RCC 7860 (cell line): ENCODE measurements at places on chromosomes 6 and 20.

GRCh38 chr20:56776345-56776744 lies 147.2 kb downstream of the TFAP2C start:
- no peak for DNase-seq

- DNase-seq: no peak
Measured at GRCh38 chr6:105641504-105641903, 238.6 kb upstream of the PREP start.

DNA sequence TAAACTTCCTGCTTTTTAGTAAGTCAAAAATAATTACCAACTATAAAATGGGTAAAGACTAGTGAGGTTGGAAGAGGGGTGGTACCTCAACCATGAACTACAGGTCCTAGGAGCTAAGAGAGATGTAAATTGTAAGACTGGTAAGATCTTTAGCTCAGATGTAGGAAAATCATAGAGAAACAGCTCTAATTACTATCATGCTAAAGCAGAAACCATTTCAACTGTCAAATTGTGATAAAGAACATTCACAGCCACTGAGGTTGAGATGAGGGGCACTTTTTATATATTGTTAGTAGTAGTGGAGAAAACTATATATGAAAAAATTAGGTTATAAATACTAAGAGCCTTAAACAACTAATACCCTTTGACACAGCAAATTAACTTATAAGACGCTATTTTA lies 20.0 kb downstream of the CDK19 start:
- no peak for DNase-seq

DNA sequence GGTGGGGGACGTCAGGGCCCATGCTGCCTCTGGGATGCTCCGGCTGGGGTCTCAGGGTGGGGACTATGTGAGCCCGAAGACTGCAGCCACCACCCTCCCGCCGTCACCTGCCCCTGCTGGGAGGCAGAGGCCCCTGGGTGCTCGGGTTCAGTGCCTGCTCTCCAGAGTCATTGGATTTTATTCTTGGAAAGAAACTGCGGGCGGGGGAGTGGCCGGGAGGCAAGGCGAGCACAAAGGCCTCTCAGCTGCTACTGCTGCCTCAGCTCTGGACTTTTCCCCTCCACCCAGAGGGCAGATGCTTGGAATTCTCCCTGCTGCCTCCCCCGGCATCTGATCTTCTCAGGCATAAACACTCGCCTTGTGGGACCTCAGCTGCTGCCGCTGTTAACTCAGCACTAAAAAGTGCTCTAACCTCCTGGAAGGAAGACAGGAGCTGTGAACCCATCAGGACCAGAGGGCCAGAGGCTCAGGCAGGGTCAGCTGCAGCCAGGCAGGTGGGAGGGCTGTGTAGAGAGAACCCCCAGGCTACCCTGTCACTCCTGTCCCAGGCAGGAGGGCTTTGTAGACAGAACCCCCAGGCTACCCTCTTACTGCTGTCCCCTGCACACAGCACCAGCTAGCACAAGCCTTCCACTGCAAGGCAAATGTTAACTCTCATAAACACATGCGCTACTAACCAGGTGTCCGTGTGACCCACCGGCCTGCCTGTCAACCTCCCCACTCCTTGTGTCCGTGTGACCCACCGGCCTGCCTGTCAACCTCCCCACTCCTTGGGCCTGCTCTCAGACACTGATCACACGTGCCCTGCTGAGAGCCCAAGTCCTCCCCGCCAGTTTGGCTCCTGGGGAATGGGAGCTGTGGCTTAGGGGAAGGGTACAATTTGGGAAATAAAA lies 9.4 kb upstream of the FRMD1 start:
- DNase-seq: no peak

- DNase-seq: no peak
Measured at GRCh38 chr6:13288481-13288880, 39.9 kb downstream of the TBC1D7 start.

GRCh38 chr20:46688151-46689081 lies 828 bp downstream of the TP53RK start:
- DNase-seq: no peak

DNA sequence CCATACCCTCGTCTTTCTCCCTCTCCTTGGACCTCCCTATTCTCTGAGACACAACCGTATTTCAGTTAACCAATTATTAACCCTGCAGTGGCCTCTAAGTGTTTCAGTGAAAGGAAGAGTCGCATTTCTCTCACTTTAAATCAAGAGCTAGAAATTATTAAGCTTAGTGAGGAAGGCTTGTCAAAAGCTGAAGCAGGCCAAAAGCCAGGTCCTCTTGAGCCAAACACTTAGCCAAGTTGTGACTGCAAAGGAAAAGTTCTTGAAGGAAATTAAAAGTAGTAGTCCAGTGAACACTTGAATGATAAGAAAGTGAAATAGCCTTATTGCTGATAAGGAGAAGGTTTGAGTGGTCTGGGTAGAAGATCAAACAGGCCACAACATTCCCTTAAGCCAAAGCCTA lies 58.3 kb downstream of the SNX9 start:
- DNase-seq: no peak

- no peak for DNase-seq
Measured at GRCh38 chr6:105545228-105545920, 142.5 kb upstream of the PREP start.

DNA sequence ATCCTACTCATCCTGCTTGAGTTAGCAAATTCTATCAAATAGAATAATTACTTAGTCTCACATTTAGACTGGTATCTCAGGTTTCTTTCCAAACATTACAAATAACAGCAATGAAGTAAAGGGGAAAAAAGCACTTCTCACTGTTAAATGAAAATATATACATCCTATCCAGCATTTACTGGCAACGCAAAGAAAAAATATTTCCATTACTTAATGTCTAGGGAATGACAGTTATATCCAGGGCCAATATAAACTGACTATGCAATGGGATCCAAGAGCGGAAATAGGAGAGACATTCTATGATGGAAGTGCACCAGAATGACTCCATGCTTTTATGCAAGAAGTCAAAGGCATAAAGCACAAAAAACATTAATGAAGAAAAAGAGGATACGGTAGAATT lies 60.3 kb downstream of the ME1 start:
- DNase-seq: no peak

DNA sequence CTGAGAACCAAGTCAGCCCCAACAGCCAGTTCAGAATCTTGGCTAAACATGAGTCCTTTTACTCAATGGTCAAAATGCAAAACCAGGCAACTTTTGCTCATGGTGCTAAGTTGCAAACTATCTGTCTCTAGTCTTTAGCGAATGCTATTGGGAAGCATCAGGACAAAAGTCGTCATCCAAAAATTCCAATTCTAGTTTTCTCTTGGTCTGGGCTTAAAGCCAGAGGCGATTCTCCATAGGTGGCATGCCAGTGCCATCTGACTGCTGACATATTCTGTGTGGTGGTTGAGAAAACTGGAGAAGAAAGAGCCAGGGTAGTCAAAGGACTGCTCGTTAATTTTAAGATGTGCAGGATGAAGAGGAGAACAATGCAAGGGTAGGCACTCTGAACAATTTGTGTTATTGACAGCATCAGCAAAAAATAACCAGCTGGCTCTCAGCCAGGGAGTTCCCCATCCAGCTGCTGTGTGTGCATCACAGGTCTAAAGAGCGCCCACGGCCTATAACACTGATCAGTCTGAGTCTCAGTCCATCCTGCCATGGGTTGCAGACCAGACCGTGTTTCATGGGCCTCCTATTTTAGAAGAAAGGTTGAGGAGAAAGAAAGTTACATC lies 313.6 kb downstream of the ALDH8A1 start:
- DNase-seq: no peak

DNA sequence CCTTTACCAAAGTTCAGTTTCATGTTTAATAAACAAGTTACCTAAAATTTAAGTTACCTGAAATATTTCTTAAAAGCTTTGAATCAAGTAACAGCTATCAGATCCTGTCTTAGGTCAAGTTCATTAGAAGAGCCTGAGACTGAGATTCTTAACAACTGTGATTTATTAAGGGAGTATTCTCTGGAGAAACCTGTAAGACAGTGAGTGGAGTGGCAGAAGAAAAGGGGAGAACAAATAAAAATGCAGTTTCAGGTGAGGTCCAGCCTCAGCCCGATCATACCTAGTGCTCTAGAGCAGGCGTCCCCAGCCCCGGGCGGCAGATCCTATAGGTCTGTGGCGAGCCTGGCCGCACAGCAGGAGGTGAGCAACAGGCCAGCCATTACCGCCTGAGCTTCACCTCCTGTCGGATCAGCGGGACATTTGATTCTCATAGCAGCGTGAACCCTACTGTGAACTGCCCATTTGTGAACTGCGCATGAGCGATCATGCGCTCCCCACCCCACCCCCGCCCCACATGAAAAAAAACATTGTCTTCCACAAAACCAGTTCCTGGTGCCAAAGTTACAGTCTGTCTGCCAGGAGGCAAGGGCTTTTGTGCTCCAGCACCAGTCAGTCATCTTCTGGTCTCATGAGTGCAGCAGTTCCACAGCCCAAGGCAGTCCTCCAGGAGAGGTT lies 59.2 kb upstream of the ADGRB3 start:
- DNase-seq: peak; percentile 44

DNA sequence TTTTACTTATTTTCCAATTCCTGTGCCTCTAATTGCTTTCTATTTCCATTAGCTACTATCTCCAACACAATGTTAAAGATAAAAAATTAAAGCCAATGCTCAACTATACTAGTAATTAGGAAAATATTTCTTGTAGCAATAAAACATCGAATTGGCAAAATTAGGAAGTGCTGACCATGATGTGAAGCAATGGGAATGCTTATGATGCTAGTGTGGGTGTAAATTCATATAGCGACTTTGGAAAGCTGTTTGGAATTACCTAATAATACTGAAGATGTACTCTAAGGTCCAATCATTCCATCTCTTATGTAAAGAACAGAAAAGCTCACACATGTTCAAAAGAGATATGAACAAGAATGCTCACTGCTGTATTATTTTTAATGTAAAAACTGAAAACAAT lies 78.2 kb downstream of the UBE3D start:
- DNase-seq: no peak

- DNase-seq: no peak
Measured at GRCh38 chr6:6968731-6969552, 138.8 kb upstream of the RREB1 start.

- DNase-seq: no peak
Measured at GRCh38 chr20:12594410-12595088, 414.2 kb upstream of the SPTLC3 start.

DNA sequence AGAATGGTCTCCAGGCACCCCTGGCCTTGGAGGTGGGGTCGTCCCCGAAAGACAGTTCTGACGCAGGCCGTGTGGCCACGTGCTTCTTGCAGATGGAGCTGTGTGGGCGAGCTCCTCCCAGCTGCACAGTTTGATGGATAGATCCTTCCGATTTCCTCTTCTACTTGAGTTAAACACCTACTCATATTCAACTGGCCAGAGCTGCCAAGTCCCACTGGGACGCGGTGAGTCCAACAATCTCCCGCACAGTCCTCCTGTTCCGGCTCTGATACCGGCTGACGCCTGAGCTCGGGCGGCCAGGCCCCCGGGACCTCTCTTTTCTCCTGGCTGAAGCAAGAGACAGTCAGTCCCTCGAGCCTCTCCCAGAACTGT lies 57.9 kb upstream of the DACT2 start:
- DNase-seq: no peak

DNA sequence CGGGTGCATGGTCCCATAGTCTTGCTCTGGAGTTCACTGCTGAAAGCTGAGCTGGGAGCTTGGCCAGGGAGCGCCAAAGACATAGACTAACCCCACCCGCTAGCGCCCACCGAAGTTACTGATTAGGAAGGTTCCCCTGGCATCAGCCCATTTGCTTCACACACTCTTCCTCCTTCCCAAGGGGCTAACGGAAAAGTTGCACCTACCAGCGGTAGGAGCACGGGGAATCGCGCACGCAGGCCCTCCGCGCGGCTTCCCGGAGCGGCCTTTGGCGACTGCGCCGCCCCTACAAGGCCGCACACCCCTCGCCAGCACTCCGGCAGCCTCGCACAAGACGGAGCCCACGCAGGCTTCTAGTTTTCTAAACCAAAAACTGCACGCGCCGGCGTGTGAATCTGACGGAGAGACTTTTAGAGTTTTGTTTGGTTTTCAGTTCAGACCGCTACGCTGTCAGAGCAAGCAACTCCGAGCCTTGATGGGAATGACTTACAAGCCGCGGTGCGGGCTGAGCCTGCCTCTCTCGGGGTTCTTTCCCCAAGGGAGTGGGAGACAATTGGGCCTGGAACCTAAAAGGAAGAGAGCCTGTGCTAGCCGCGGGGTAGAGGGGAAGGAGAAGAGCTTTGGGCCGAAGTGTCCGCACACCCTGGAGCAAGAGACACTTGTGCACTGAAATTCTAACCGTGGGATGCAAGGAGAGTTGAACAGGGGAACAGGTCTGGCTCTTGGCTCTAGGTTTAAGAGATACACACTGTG lies 891 bp upstream of the POU3F2 start:
- DNase-seq: no peak

DNA sequence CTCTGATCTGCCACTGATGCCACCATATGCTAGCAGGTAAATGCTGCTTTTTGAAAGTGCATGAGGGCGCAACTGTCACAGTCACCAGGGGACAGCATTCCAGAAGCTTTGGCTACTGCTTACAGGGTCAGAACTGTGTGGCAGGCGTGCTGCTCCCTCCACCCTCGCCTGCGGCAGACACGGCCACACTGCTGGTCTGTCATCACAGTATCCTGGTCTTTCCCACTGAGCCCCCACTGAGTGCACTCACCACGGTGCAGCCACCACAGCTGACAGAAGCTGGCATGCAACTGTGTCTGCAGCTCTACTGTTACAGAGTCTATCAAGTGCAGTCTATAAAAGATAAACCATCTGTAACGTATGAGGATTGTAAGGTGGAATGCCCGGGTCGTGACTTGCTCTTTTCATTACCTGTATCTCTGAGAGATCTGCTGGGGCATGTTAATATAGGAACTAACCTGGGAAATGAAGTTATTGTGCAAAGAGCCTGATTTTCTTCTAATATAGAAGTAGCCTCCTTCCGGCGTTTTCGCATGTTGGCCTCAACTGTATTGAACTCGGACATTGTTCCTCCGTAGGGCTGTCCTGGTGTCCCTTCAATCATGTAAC lies 24.5 kb downstream of the GCLC start:
- no peak for DNase-seq

DNA sequence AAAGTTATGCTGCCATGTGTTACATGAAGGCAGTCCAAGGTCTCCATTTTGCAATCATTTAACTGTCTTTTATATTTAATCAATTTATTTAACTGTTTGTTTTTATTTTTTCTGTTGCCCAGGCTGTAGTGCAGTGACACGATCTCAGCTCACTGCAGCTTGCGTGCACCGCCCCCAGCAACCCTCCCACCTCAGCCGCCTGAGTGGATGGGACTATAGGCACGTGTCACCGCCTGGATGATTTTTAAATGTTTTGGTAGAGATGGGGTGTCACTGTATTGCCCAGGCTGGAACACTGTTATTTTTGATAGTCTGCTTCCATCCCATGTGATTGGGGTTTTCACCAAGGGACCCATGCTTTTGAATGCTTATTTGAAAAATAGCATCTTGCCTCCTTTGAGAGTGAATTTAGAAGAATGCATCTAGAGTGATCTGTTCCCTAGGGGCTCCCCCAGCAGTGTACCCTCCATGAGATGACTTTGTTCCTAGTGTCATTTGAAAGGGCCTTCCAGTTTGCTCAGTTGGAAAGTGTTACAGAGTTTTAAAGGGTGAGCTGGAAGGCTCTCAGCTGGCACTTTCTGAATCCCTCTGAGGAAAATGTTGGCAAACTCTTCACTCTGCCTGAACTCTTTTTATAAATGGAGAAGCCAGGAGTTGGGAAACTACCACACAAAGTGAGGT lies 143.4 kb downstream of the JARID2 start:
- DNase-seq: no peak
